ENCODE measurements at places on chromosomes 3 and 15.

GRCh38 chr3:180528843-180529242 lies 73.1 kb upstream of the TTC14 start:
- no peak for DNase-seq

DNA sequence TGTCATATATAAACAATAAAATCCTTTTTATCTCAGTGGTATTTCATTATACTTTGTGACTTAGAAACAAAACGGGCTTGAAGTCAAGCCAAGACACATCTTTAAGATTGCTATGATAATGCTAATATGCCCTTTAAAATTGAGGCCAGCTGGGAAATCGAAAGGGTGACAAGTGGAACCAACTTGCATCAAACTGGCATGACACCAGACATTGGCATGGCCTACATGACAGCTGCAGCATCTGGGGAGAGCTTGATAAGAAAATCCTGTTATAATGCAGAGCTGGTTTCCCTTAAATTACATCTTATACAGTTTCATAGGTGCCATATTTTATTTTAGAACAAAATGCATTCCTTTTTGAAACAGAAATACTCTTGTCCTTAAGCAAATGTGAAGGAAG lies 325.2 kb downstream of the ZBBX start:
- no peak for DNase-seq

DNA sequence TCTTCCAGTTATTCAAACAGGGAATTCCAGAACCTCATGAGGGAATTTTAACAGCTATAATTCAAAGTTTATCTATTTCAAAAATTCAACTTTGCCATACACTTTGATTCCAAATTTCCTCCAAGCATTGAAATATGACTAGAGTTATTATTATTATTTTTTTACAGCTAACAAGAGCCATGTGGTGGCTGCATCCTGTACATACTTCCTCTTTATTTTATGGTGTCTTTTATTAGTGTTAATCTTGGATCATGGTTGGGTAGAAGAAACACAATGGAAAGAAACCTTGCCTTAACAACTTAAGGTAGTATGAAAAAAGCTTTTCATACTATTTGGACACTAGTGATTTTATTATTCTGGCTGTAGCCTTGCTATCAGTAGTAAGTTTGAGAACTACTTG lies 52.7 kb downstream of the TFG start:
- DNase-seq, result no peak

- DNase-seq, result no peak
Observed at GRCh38 chr3:73225991-73226390, 164.5 kb downstream of the EBLN2 start.

- DNase-seq, result no peak
Observed at GRCh38 chr3:82294609-82295008, 533.2 kb upstream of the GBE1 start.

DNA sequence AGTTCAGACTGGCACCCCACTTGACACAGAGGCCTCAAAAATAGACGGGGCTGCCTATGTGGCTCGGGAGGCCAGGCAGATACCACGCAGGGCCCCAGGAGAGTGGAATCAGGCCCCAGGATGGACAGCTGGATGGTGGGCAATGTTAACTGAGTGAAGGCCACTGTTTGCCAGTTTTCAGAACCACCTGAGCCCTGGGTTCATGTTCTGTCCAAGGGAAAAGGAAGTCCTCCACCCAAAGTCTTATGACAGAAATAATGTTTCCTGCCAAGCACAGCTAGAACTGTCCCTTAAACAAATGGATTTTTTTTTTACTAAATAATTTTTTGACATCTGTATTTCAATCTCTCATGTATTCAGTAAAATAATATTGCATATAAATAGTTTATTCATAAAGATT lies 228.4 kb downstream of the KLF13 start:
- no peak for DNase-seq

DNA sequence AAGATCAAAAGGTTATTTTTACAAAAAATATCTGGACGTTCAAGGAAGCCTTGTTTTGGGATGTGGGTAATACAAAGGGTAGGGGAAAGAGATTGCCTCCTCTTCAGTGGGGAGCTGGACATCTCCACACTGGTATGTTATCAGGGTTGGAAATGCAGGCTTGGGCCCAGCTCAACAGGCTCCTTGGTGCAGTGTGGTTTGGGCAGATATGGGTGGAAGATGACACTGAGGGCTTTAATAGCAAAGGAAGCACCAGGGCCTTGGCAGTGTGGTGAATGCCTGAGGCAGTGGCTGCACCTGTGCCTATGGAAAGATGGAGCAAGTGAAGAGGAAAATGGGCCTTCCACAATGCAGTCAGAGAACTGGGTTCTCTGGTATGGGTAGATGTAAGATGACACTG lies 11.2 kb upstream of the MED12L start:
- no peak for DNase-seq

GRCh38 chr3:64224826-64225610 lies at the start of gene PRICKLE2:
Gene PRICKLE2, minus strand, starts transcription at chr3:64225466. Its CDS starts 26,539 bp downstream, at chr3:64198927.
- DNase-seq, result peak; percentile 40

GRCh38 chr3:186525369-186526255 lies 18.6 kb downstream of the CRYGS start:
- no peak for DNase-seq

GRCh38 chr3:127791221-127791913 lies 30.9 kb downstream of the MGLL start:
- peak; percentile 55 for DNase-seq

DNA sequence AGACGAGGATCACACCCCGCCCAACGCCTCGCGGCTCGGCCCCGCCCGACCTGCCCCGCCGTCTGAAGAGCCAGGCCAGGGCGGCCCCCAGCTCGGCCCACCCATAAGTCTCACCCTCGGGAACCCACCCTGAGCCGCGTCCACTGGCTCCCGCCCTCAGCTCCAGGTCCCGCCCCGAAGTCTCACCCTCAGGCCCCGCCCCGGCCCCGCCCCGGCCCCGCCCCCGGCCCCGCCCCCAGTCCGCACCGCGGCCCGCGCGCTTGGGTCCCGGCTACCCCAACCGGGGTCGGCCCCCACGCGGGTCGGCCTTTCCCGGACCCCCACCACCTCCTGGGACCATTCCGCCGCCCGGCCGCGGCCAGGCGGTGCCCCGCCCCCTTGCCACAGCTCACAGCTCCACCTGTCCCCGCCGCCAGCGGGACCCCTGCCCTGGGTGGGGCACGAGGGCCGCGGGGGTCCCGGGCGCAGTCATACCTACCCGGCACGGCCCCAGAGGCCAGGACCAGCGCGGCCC lies 489 bp downstream of the CSPG5 start:
- peak; percentile 49 for DNase-seq

- DNase-seq, result no peak
Observed at GRCh38 chr3:59128685-59129084, 78.9 kb upstream of the CFAP20DC start.

- no peak for DNase-seq
Observed at GRCh38 chr15:33467816-33468163, 157.0 kb downstream of the RYR3 start.

DNA sequence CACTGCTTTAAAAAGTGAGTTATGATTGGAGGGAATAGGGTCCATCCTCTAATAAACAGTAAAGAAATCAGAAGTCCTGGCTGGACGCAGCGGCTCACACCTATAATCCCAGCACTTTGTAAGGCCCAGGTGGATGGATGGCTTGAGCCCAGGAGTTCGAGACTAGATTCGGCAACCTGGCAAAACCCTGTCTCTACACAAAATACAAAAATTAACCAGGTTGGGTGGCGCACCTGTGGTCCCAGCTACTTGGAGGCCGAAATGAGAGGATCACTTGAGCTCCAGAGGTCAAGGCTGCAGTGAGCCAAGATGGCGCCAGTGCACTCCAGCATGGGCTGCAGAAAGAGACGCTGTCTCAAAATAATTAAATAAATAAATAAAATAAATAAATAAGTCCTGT lies 171.2 kb downstream of the POTEB3 start:
- no peak for DNase-seq

- no peak for DNase-seq
Observed at GRCh38 chr3:33075995-33076394, 21.0 kb downstream of the GLB1 start.

DNA sequence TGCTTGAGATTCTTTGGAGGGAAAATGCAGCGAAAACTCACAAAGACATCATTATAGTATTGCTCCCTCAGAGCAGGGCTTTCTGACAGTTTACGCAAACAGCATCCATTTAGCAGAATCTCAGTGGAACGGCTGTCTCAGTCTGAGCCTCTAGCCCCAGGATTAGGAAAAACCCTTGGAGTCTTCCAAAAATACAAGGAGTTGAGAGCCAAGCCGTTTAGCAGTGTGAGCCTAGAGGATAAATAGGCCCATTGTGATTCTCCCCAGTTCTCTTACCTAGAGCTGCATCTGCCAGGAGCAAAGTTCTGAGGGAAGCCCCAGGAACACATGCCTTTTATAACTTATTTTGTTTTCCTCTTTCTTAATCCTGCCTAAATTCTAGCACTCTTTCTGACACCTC lies 359.6 kb downstream of the NTRK3 start:
- peak; percentile 18 for DNase-seq

DNA sequence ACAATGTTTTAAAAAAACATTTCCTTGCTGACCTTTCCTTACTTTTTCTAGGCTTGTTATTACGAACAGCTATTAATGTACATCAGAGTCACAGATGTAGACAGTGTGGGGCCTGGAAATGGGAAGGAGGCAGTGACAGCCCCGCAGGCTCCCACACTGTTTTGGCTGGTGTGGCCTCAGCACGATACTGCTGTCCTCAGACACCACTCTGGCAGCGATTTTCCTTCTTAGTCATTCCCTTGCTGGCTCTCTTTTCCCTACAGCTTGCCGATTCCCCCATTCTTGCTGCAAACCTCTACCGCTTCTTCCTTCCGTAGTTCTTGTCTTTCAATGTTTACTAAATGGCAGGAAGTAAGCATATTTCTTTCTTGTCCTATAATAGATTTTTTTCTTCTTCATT lies 113.1 kb downstream of the ABI3BP start:
- DNase-seq, result peak; percentile 36

DNA sequence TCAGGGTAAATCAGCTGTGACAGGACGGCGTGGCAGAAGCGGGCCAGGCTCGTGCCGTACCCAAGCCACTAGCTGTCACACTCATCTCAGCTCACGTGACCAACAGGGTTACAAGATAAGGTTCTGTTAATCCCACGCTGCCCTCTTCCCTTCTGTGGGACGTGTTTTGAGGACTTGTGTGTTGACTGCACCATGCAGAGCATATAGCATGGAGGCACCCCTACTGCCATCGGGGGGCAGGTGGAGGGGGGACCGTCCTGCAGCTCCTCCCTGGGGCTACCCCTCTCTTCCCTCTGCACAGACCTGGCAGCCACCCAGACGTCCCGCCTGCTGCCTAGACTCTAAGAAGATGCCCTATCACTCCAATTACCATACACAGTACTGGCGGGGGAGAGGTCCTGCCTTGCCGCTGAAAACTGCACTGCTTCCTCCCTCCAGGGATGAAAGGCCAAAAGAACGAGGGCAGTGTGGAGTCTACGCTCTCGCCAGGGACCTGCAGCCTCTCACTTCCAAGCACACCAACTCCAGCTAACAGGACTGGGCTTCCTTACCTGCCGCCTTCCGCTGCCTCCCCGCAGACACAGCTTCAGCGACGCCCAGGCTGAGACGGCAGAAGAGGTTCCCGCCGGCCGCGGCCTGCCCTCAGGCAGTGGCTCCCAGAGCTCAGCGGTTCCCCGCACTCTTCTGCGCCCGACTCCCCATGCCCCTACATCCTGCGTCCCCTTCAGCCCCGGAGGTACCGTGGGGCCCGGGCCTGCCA lies at the start of gene TNK2:
TNK2 (minus strand) TSS at position 618 of the 760 bp plus-strand sequence. CDS start 19,963 bp downstream, outside the sequence.
- DNase-seq, result peak; percentile 61

GRCh38 chr3:197335428-197336132 lies 37.2 kb upstream of the DLG1 start:
- DNase-seq, result no peak

DNA sequence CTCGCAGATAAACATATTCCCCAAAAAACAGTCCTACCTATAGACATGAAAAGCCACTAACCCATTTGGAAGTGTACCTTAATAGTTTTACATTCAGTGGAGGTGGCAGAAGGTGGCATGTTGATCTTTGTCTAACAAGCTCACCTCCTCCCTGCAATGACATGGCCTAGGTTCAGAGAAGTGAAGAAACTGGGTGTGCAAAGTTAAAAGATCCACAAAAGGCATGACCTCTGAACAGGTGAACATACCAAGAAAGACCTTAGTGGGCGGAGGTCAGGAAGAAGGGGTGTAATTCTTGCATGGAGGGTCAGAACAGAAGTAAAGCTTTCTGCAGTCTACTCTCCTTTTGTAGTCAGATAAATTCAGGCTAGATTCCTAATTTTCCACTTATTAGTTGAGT lies 822 bp downstream of the MRPL3 start:
- DNase-seq, result no peak

All from G401 (cell line).